Astrocyte of the cerebellum (primary cell): ENCODE measurements at places on chromosomes 2 and 18.

DNA sequence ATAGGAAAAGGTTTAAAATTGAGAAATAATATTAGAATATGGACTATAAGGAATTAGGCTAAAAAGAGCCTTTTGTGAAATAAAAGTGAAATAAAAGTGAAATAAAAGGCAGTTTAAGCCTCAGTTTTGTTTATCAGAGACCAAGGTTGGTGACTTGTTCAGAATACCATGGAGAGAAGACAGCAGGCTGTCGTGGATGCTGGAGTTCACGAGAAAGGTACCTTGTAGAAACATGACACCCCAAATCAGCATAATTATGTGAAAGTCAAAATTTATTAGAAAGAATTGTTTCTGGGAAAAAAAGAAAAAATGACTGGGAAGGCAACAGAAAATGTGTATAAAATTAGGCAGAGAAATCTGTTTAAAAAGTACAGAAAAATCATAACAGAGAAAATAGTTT, 46.5 kb upstream of the SPAG16 start:
- no peak for DNase-seq

DNA sequence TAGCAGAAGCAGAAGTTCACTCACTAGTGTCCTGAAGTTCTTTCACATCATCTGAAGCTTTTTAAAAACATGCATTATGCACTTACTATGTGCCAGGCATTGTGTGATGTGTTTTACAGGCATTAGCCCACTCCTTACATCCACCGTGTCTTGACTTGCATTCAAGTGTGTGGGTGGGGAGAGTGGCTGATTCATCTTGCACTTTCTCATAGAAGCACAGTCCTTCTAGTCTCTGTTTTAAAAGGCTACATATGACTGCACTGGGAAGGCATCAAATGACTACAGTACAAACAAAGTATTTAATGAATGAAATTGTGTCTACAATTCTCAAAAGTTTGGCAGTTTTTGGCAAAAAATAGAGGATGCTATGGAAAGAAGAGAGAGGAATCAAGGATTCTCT, 21.6 kb upstream of the DSC3 start:
- no peak for DNase-seq

- peak; percentile 64 for DNase-seq
Measured at GRCh38 chr2:200405599-200406298, 99.3 kb downstream of the SPATS2L start.

GRCh38 chr2:20467789-20468548, 21.1 kb downstream of the RHOB start:
- DNase-seq = no peak

GRCh38 chr2:72454189-72454588, 306.5 kb upstream of the CYP26B1 start:
- DNase-seq = no peak

DNA sequence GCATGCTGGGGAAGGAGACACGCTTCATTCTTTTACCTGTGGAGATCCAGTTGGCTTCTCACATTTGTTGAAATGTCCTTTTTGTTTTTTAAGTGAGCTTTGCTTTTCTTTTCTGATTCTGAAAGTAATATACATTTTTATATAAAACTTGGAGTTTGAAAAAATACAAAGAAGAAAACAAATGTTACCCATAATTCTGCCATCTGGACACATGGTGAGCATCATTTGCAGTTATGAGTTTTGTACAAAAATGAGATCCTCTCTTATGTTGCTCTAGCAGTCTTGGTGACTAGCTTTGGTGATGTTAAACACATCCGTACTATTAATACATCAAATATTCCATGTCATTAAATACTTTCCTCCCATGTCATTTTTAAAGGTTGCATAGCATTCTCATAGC, 101.1 kb upstream of the OTOS start:
- no peak for DNase-seq

- DNase-seq = no peak
Measured at GRCh38 chr2:44748-45341, 1.5 kb downstream of the FAM110C start.

- no peak for DNase-seq
Measured at GRCh38 chr2:2523461-2524347, 192.6 kb upstream of the MYT1L start.

GRCh38 chr18:67864677-67865340, 348.3 kb upstream of the DSEL start:
- no peak for DNase-seq

DNA sequence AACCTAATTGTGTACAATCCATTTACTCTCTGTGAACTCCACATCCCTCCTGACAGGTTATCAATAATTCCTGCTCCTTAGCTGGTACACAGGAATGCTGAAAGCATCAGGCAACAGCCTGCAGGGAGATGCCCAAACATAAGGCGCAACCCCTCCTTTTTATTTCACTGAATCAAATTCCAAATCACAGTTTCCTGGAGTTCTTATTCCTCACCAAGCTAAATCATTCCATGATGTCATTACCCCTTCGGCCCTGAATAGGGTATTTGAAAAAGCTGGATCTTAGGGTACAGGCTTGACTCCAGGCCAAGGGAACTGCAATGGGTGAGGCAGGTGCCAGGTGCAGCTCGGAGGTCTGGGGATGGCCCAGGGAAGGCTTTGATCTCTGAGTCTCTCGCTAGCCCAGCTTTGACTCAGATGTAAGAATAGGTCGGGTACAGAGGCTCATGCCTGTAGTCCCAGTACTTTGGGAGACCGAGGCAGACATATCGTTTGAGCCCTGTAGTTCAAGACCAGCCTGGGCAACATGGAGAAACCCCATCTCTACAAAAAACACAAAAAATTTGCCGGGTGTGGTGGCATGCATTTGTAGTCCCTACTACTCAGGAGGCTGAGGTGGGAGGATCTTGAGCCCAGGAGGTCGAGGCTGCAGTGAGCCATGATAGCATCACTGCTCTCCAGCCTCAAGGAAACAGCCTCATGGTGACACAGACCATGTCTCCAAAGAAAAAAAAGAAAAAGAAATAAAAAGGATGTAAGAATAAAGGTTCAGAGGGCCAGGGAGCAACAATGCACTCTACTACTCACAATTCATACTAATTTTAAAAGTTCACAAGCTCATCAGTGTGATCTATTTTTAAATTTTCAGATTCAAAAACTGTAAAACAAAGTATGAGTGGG, 6.8 kb downstream of the FHL2 start:
- DNase-seq = no peak

- peak; percentile 98 for DNase-seq
Measured at GRCh38 chr2:186575302-186575701, 14.6 kb upstream of the ITGAV start.

DNA sequence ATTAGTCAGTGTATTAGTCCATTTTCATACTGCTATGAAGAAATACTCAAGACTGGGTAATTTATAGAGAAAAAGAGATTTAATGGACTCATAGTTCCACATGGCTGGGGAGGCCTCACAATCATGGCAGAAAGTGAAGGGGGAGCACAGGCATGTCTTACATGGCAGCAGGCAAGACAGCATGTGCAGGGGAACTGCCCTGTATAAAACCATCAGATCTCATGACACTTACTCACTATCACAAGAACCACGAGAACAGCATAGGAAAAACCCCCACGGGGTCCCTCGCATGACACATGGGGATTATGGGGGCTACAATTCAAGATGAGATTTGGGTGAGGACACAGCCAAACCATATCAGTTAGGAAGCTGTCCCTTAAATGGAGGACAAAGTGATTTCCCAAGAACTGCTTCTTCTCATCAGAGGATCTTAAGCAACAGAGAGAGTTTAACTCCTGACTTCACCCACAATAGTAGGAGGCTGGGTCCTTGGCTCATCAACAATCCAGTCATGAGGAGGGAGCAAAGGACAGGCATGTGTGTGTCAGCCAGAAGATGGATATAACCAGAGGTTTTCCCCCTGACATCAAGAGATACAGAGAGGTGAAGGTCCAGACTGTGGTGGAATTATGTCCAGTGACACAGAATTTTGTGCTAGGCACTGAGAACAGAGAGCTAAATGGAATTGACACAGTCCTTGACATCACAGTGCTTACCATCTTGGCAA, 203.8 kb upstream of the SH3BP4 start:
- DNase-seq = no peak

- DNase-seq = no peak
Measured at GRCh38 chr2:127810156-127810618, 784 bp downstream of the WDR33 start.
